Kidney capillary endothelial cell (primary cell): ENCODE measurements at places on chromosomes 5 and 9.

DNA sequence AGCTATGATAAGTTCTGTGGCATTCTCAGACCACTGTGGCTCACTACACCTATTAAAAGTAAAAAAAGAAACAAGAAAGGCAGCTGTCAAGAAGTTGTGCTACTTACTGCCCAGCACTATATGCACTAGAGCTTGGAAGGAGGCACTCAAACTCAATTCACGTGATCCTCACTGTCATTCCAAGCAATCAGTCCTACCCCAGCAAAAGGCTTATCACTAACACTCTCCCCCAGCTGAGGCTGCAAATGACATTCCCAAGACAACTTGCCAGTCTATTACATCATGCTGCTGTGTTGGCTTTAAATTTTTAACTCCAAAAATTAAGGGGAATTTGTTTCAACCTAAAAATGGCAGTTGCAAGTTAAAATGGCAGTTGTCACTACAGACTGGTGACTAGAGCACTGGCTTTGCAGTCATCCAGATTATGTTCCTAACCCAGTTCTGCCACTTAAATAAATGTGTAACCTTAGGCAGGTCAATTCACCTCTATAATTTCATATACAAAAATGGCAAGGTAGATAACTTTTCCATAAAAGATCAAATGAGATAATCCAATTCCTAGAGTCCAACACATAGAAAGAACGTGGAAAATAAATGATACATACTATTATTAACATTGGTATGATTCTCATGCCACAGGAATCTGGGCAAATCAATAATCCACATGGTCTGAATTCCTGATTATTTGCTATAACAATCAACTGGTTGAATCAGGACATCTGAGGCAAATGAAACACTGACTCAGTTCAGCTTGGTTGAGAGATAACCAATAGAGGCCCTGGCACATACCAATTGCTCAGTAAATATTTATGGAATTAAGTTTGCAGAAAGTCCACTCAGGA lies 52.4 kb downstream of the FBXW11 start:
- DNase-seq: no peak

DNA sequence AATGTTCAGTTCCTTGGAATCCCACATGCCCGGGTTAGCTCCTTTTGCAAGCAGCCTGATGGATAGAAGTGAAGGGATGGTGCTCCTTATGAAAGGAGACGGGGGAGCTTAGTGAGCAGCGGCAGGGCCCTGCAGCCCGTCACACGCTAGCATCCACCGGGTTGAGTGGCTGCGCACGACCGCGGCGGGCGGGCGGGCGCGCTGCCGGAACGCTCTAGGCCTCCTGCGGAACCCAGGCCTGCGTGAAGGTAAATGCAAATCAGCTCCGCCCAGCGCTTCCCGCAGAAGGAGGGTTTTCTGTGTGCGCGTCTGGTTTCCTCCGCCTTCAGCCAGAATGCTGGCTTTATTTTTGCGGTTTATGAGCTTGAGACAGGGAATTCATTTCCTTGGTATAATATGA lies 19.8 kb downstream of the IL12B start:
- DNase-seq: no peak

DNA sequence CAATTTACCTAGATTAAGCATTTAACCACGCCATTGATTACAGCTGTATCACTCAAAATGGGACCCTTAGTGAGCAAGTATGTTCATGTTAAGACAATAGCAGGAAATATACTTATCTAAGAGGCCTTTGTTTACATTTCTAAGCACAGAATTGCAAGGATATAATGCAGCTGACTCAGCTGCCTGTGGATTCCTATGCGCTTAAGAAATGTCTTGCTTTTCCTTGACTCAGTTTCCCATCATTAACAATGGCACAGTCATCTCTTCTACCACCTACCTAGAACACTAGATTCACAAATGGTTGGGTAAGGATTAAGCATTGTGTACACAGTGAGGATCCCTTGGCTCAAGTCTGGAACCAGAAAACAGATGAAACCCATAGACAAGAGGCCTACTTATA lies 163.8 kb downstream of the TSSK1B start:
- peak; percentile 71 for DNase-seq

DNA sequence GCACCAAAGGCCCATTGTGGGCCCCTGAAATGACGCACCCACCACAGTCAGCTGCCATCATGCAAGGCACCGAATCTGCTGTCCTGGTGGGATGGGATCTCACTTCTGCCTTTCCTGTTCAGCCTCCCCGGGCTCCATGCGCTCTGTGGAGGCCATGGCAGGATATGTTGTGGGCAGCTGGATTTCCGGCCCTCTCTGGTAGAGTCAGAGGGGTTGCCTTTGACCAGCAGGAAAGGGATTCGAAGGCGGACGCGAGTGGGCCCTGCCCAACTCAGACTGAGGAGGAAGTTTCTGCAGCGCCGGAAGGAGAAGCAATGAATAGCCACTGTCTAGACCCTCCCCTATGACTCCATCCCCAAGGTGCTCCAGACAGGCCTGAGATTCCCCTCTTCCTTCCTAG lies 35.5 kb downstream of the GADD45G start:
- DNase-seq: peak; percentile 96

GRCh38 chr5:6829150-6829784 lies 116.0 kb downstream of the TENT4A start:
- peak; percentile 52 for DNase-seq

- no peak for DNase-seq
Measured at GRCh38 chr9:127873886-127874285, 3.6 kb downstream of the AK1 start.

- no peak for DNase-seq
Measured at GRCh38 chr9:73160868-73161267, 9.2 kb downstream of the ANXA1 start.

DNA sequence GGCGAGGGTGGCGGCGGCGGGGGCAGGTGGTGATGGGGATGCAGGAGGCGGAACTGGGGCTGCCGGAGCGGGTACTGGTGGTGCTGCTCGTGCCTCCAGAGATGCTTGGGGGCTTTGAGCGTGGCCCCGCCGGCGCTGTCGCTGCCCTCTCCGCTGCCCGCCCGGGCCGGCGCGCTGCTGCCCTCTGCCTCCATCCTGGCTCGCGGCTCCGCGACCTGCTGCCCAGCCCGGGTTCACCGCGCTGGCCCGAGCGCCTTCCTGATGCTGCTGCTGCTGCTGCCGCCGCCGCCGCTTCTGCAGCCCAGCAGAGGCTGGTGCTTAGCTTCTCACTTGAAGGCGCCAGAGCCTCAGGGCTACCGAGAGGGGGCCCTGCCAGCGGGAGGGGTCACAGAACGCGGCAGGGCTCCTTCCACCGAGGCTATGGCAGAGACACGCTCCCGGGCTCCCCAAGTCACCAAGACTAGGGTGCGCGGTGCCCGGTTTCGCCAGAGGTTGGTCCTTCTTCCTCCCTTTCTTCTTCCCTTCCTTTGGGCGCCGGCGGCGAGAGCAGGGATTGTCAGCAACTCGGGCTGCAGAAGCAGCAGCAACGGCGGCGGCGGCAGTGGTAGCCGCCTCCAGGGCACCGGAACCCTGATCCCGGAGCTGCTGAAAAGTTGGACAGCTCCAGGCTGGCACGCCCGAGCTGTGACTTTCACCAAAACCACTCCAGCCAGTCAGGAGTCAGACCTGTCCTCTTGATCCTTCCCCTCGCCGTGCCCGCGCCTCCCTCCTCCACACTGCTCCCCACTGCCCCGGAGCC lies at the start of gene PDE4D:
Gene PDE4D, minus strand, starts transcription at position 298 of the 799 bp plus-strand sequence.
- DNase-seq: peak; percentile 66

DNA sequence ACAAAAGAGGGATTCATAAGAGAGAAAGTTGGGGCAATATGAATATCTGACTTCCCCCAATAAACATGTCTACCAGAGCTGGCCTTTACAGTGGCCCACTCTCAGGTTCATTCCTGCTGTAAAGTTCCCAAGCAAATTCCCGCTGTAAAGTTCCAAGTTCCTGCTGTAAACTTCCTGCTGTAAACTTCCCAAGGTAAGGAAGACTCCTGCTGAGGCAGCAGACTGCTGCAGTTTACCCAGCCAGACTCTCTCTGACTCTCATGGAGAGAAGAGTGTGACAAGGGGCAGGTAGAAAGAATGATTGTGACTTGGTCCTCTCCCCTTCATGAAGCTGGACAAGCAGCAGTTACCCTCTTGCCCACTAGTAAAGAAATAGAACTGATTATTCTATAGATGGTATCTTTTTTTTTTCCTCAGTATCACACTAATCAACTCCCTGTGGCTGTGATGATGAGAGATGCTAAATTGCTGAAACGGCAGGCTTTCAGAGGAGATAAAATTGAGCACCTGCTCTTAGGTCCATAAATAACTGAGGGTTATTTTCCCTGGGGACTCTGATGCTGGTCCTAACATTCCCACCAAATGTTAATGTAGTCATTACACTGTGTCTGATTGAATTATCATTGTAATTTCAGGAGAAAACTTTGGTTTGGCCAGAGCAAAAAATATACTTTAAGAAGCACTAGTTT lies 220.4 kb downstream of the PARP8 start:
- no peak for DNase-seq

DNA sequence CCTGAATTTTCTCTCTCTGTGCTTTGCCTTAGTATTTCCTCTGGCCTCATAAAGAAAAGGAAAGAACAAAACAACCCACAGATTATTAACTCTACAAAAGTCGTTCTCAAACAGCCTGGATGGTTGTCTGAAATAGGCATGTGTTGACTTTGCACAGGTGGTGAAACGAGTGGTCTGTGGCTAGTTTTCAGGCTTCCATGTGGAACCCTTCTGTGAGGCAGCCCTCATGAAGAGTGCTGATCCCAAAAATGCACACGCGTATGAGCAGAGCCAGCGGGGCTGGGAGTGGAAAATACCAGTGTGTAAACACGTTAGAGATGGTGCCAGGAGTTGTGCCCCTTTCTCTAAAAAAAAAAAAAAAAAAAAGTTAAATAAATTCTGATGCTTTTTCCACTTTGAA lies 4.9 kb upstream of the PSAT1 start:
- DNase-seq: no peak

DNA sequence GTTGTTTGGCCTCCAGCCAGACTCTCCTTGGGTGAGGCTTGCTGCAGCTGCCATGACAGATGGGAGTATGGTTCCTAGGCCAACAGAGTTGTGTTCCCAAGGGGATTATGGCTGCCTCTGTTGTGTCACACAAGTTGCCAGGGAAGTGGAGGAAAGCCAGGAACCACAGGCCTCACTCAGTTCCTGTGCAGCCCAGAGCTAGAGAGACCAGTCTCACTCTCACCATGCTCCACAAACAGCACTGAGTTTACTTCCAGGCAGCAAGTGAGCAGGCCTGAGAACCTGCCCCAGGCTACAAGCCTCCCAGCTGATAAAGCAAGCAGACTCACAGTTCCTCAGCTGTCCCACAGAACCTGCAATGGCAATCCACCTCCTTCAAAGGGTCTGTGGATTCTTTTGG lies 273.6 kb upstream of the TAS2R1 start:
- no peak for DNase-seq
